ENCODE measurements at places on chromosomes 7 and 10.

DNA sequence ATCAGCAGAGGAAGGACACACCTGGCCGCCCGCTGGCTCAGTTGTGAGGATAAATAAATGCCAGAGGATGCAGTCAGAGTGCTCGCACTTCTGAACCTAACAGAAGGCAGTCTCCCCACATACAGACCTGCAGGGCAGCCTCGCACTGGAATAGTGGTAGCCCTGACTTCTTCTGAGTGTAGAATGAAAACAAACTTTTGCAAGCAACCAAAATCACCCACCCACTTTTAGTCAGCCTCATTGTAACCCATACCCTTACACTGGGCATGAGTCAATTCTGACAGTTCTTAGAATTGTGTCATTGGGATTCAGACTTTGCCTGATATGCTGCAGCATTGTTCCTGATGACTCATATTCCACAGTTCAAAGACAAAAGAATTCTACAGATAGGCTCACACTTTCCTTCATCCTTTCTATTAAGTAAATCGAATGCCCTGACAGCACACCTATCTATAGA is 167.0 kb upstream of the CDK1 start:
- no peak for DNase-seq

DNA sequence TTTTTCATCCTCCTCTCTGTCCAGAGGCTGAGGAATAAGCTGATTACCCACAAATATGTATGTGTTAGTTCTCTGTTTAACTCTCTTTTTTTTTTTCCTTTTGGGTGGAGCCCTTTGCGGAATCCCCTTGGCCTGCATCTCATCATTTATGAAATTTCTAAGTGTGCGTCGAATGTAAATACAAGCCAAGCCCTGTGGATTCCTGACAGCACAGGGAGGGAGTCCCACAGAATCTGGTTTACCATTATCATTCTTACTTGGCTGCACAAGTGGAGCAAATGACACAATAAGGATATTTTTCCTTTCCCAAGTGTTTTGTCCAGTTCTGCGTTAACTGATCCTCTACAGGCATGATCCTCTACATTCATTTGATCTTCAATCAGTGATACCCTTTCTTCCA is 11.4 kb downstream of the STK31 start:
- no peak for DNase-seq

GRCh38 chr7:139060695-139061237 is 24.9 kb upstream of the ZC3HAV1L start:
- no peak for DNase-seq

- DNase-seq = no peak
Observed at GRCh38 chr10:131961777-131962662, 19.7 kb downstream of the BNIP3 start.

DNA sequence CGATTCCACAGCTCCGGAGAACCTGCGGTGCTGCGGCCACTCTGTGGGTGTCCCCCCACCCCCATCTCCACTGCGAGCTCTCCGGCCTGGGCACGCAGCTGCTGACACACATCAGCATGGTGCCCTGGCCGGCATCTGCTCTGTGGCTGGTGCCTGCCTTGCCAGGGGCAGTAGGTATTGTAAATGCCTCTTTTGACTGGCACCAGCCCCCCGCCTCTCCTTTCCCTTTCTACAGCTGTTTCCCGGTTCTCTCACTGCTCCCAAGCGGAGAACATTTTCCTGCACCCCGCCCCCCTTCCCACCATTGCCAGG is 357.1 kb upstream of the ZNF32 start:
- DNase-seq = no peak
